ENCODE measurements at places on chromosomes 16 and 17.

DNA sequence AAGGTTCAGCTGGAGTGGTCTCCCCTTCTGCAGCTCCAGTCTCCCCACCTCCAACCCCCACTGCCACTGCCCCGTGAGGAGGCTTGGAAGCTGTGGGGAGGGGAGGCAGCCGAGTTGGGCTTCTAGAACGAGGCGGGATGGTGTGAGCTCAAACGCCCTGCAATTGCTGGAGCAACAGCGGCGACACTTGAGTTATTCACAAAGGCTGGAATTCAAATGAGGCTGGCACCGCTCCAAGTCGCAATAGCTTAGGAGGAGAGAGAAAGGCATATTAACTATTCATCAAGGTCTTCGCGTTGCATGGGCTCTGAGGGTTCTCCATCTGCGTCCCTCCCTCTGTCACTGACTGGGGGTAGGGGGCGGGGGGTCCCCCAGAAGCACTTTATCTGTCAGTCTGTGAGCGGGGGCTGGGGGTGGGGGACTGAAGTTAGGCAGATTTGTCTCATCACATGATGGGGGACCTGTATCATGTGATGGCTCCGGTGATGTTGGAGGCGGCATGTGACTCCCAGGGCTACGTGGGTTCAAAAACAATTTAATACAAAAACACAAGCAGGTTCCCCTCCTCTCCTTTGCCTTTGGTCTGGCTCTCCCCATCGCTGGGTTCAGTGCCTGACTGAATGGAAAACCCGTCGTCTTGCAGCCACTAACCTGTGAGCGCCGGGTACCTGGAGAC lies 70.5 kb downstream of the RBBP6 start:
- no peak for DNase-seq

- no peak for DNase-seq
Observed at GRCh38 chr17:39761861-39762496, 24.2 kb downstream of the GRB7 start.

DNA sequence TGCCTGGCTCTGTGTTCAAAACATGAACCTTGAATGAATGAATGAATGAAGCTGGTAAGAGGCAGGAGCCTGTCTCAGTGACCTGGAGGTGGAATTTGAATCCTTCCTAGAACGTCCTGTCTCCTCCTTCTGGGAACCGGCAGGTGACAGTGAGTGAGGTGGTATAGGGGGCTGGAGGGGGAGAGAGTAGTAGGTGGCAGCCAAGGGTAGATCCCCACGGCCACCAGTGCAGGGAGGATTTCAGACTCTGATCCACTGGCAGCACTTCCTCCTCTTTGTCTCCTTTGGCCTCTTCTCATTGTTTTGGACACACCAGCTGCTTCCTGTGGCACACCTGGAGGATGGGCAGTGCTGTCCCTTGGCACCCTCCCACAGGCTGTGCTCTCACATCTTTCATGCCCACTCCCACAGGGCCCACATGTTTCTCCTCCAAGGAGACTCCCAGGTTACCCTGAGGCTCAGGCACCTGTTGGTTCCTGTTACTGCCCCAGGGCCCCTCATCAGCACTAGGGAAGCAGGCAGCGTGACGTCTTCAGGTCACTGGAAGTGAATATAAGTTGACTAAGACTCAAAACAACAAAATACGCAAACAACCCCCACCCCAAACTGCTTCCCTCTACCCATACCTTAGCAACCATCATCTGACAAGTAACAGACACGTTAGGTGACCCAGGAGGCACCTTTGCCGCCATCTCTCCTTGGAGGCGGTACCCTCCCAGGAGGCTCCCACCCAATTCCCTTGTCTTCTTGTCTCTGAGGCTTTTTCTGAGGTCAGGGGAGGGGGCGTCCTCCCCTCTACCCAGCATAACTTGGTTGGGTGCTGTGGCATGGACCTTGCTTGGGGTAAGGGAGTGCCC lies 84.6 kb downstream of the N4BP1 start:
- no peak for DNase-seq

DNA sequence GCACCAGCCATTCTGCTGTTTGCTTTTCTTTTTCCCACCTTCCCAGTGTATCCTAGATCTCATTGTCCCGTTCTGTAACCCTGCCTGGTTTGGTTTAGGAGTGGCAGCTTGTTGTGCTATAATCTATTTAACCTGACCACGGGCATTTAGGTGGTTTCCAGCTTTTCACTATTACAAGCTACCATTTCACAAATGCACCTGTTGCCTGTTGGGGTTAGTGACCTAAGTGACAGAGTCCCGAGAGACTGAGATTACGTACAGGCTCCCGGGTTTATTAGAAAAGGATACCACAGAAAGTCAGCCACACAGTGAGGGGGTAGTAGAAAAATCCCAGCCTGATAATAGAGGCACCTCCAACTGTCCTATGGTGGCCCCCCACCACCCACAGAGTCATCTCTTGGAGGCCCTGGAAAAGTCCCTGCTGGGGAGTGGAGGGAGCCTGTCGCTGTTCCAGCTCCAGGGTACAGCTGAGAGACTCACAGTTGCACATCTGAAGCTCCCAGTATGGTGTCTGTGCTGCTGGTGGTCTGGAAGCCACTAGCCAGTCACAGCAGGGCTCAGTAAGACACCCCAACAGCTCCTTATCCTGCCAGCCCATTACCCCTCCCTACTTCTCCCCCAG lies 21.2 kb downstream of the CLEC16A start:
- no peak for DNase-seq

DNA sequence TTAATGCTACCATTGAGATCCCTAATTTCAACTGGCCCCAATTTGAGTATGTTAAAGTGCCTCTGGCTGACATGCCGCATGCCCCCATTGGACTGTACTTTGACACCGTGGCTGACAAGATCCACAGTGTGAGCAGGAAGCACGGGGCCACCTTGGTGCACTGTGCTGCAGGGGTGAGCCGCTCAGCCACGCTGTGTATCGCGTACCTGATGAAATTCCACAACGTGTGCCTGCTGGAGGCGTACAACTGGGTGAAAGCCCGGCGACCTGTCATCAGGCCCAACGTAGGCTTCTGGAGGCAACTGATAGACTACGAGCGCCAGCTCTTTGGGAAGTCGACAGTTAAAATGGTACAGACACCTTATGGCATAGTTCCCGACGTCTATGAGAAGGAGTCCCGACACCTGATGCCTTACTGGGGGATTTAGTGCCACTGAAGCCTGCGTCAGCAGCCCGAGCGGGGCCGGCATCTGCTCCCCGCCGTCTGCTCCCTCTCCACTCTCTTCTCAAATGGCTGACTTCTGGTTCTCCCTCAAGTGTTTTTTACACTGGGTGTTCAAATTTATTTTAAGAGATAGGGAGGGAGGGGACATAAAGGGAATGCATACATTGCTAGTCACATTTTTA lies 22.9 kb downstream of the DUSP14 start:
- DNase-seq: no peak

GRCh38 chr16:60748366-60748765 lies 1287.9 kb downstream of the CDH8 start:
- DNase-seq: no peak

DNA sequence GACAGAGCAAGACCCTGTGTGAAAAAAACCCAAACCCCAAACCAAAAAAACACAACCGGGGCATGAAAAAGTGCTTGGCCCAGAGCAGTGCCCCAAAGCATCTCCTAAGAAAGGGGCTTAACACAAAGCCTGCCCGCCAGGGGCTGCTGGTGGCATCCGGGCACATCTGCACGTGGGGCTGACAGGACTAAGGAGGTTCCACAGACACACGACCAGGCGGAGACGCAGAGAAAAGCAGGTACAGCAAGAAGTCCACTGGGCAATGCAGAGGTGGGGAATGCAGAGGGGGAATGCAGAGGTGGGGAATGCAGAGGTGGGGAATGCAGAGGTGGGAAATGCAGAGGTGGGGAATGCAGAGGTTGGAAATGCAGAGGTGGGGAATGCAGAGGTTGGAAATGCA lies 109.2 kb downstream of the ZNF778 start:
- DNase-seq: no peak

DNA sequence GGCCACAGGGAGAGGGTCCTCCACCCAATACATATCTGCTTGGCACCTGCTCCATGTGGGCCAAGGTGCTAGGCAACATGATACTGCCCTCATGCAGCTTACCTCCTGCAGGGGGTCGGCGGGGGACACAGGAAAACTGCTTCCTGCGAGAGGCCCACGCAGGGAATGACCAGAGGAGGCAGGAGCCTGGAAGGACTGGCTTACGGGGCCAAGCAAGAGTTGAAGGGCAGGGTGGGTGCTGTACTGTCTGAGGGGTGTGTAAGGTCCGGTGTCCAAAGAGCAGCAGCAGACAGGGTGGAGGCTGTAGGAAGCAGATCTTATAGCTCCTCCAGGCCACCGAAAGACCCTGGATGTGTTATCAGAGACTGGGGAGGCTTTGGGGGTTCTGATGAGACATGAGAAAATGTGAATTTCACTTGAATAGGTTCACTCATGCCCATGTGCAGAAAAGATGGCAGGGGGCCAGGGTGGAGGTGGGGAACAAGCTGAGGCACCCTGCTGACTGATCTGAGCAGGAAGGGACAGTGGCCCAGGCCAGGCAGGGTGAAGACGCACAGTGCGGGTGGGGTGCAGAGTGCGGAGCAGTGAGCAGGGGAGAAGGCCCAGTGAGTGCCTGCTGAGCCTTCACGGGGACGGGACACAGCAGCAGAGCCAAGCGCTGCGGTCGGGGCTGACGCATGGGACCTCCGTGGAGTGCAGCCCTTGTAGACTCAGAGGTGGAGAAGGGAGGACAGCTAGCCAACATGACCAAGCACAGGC lies 8.3 kb downstream of the FLCN start:
- no peak for DNase-seq

DNA sequence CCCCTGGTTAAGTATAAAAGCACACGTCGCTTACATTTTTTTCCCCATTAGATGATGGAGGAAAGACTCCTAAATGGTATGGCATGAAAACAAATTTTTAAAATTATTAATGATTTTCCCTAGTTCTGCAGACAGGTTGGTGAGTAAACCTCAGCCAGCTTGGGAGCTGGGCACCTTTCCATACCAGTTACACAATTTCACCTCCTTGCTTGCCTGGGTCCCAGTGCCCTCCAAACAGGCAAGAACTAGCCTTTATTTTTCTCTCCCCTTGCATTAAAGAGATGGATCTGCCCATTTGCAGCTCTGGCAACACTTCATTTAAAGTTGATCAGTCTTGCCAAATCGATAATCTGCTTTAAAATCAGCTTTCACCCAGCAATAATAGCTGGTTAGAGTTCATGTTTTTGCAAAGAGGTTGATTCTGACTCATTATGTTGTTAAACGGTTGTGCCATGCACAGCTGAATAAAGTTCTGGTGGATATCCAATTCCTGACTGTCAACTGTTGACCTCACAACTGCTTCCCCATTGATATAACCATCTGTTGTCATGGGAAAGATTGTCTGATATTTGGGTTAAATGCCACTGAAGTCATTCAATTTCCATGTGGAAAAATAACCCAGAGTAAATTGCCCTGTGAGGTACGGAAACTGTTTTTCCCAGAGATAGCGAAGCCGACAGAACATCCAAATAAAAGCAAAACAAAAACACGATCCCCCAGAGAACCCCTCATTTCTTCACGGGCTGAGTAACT lies 1.3 kb downstream of the C17orf58 start:
- no peak for DNase-seq

GRCh38 chr16:70695331-70696070 lies 9.6 kb upstream of the MTSS2 start:
- peak; percentile 58 for DNase-seq

- DNase-seq: no peak
Observed at GRCh38 chr16:3691761-3692160, 25.6 kb downstream of the TRAP1 start.

DNA sequence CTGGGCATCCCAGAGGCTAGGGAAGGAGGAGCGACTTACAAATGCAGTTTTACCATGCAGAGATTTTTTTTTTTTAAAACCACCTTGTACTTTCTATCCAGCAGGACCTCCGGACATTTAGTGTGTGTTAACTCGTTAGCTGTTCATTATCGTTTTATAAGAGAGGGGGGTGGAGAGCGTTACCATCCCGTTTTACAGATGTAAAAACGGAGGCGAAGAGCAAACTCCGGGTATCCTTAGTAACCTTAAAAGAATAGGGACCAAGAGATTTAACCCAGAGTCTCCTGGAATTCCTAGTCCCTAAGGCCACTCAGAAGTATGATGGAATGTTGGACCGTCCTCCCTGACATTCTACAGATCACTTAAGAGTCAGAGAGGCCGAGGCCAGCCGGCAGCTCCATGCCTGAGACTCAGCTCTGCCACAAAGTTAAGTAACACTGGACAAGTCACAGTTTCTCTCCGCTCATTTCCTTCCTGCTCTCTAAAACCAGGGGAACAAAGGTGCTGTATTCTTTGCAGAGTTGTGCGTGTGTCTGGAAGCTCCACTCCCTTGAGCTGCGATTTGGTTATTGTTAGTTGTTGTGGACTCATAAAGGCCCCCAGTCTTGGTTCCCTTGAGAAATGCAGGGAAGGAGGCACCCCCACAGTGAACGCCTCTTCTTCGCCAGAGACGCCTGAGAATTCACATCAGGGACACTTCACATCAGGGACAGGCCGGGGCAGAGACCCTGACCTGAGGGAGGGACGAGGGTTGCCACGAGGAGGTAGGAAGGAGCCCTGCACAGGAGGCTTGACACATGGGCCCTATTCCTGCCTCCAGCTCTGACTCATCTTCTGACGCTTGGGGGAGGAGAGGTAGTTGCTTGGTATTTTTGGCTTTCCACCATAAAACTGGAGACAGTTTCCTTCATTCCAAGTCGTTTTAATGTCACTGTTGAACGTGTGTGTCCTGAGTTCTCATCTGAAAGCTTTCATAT lies 1.2 kb downstream of the DUSP14 start:
- no peak for DNase-seq

- DNase-seq: peak; percentile 94
Observed at GRCh38 chr17:81967533-81968395, 6.8 kb upstream of the NOTUM start.

DNA sequence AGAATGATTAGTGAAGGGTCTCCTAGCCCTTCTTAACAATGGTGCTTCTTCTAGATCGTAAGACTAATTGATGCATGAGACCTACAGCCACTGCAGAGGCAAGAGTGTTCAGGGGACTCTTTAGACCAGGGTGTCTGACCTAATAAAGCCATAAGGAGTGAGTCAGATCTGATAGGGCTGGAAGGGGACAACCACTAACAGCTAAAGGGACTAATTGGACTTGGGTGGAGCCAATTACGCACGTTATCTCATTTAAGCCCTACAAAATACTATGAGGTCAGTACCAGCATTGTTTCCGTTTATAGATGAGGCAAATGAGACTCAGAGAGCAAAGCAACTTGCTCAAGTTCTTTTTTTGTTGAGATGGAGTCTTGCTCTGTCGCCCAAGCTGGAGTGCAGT lies 14.5 kb upstream of the RNF222 start:
- no peak for DNase-seq

DNA sequence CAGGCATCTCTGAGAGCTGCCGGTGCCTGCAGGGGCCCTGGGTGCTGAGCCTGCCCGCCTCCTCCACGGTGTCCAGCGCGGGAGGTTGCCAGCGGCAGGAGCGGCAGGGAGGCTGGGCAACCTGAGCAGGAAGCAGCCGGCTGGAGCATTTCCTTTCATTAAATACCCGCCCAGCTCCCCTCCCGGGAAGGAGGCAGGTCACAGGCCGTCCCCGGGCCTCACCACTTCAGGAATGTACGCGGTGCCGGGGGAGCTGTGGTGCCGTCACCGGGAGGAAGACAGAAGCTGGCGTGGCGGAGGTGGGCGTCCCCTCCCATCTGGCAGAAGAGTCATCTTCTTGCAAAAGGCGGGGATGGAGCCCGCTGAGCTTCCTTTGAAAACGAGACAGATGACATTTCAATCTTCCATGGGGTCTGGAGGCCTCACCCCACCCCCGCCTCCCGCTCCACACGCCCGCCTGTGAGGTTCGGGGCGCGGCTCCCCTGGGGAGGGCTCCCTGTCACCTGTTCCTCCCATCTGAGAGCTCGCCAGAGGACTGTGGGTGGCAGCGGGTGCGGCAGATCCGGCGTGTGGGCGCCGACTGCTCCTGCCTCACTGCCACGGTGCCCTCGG lies 16.0 kb downstream of the SOX8 start:
- DNase-seq: peak; percentile 43

- DNase-seq: peak; percentile 65
Observed at GRCh38 chr17:68344701-68345136, 53.4 kb downstream of the ARSG start.
